ENCODE measurements at places on chromosomes 7 and 10.

DNA sequence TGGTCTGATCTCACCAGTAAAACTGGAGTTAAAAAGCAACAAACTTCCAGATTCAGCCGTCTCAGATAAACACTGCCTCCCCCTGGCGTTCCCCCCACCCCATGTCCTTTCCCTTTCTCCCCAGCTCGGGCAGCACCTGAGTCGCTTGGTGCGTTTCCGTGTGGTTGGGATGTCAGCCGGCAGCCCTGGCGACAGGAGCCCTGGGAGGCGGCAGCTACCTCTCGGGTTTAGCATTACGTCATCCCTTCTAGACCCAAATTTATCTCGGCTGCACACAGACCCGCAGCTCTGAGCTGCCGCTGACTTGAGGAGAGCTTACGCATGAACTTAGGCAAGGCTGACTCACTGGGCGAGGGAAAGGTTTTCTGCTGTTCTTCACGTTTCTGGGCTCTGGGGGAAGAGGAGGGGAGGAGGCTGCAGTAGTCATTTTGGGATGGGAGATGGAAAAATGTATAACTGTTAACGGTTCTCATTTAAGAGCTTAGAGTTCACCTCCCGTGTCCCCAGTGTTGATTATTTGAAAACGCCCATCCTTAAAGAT, 14.4 kb downstream of the MXI1 start:
- peak; percentile 93 for DNase-seq

GRCh38 chr7:140358412-140359051, 39.8 kb downstream of the SLC37A3 start:
- no peak for DNase-seq

- DNase-seq = no peak
Measured at GRCh38 chr7:78862411-78862900, 591.0 kb downstream of the MAGI2 start.

- peak; percentile 5 for DNase-seq
Measured at GRCh38 chr10:120979435-120980278, 128.5 kb downstream of the WDR11 start.

DNA sequence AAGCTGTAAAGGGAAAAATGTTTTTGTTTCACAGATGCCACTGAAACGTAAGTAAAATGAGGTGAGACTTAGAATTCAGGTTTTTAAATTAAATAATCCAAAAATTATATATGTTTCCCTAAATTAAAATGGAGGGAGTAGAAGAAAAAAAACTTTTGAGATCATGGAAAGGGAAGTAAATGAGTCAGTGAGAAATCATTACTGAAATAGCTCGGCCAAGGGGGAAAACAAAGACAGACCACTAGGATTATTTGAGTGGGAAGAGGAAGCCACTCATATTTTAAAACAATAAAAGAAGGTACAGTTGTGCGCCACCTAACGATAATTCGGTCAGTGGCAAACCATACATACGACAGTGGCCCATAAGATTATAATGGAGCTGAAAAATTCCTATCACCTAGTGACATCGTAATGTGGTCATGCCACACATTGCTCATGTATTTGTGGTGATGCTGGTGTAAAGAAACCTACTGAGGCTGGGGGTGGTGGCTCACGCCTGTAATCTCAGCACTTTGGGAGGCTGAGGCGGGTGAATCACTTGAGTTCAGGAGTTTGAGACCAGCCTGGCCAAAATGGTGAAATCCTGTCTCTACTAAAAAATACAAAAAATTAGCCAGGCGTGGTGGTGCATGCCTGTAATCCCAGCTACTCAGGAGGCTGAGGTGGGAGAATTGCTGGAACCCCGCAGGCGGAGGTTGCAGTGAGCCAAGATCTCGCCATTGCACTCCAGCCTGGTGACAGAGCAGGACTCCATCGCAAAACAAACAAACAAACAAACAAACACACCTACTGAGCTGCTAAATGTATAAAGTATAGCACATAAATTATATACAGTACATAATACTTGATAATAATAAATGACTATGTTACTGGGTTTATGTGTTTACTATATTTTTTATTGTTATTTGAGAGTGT, 64.7 kb downstream of the MKX start:
- no peak for DNase-seq

GRCh38 chr7:91945476-91945875, 4.8 kb downstream of the AKAP9 start:
- DNase-seq = peak; percentile 91

GRCh38 chr7:2046581-2047565, 185.9 kb downstream of the MAD1L1 start:
- DNase-seq = no peak

DNA sequence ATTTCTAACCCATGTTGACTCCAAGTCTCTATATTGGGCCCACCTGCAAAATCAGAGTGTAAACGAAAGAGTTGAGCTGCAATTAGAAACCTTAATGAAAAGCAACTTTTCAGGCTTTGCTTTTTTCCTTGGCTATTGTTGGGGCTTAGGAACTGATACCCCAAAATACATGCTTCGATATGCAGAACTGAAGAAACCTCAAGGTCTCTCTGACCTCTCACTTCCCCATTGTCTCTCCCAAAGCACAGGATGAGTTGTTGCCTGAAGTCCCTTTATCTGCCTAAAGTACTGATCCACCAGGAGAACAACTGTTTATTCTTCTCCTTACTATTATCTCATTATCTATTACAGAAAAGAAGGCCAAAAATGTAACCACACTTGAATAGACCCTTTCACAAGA, 666.0 kb upstream of the LRRTM3 start:
- DNase-seq = no peak

GRCh38 chr10:74753442-74754211, 72.8 kb upstream of the KAT6B start:
- DNase-seq = peak; percentile 54

- DNase-seq = peak; percentile 80
Measured at GRCh38 chr7:38673795-38674194, 42.6 kb upstream of the AMPH start.

DNA sequence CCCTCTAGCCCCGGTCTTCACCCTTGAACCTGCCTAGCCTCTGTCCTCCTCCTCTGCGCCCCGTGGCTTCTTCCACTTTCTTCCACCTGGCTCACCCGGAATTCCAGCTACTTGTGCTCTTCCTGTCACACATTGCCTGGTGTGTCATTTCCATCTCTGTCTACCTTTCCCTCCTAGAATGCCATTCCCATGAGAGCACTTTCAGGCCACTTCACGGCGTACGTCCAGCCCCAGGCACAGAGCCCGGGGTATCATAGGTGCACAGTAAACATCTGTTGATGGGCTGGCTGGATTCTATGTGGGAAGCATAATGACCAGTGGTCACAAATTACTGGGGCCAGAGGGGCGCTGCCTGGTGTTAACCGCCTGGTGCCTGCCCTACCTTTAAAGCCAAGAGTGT, 161.3 kb downstream of the CUX1 start:
- DNase-seq = no peak

GRCh38 chr10:97335188-97335619, 675 bp upstream of the FRAT2 start:
- DNase-seq = no peak

DNA sequence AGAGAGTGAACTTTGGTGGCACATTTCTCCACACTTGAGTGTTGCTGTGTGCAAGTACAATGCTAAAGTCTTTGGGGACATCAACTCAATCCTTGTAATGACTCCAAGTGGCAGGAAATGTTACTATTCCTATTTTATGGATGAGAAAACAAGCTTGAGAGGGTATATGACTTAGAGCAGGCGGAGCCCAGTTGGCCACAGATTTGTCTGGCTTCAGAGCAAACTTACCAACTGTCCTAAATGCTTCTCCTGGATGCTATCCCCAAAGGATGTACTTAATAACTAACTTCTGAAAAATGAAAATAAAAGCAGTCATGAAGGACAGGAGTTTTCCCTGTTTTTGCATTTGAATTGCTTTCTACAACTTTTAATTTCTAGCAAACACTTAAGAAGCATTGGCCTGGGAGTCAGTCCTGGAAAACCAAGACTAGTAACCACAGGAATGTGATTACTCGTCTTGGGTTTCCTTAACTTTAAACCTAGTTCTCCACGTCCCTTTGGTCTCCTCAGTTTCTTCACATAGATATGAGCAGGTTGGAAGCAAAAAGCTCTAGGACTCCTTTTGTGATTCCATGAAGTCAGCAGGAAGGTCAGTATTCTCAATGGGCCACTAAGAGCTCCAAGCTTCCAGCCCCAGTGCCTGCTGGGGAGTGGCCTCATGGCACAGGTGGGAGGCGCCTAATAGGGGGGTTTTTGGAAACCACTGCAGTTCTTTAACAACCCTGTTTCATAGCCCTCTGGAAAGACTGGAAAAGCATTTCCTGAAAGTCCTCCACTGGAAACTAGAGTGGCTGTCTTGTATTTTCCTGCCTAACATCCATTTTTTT, 140.8 kb downstream of the GLCCI1 start:
- DNase-seq = peak; percentile 13

GRCh38 chr7:135707570-135707966, 20.4 kb downstream of the SLC13A4 start:
- DNase-seq = no peak

DNA sequence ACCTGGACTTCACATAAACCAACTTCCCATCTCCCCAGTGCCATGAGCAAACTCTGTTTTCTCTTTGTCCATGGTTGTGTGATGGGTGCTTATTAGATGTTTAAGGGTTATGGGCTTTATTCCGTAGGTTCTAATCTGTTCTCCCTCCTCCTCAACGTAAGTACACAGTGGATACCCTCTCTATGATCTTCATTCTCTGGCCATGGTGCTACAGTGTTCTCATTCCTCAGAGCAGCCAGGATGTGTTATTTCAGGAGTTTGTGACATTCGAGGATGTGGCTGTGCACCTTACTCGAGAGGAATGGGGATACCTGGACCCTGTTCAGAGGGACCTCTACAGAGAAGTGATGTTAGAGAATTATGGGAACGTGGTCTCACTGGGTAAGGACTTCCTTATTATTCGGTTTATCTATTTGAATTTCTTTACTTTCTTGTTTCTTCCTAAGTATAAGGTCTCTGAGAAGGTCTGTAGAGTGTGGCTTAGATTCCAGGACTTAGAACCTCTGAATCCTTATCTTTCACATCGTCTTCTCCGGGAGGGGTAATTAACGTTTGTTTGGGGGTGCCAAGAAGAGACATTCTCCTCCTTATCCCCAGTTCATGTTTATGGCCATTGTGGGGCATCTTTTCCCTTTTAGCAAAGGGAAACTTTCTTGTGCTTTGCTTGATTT, 3.8 kb downstream of the ZNF655 start:
- no peak for DNase-seq

- peak; percentile 66 for DNase-seq
Measured at GRCh38 chr10:88974446-88975376, 15.9 kb upstream of the FAS start.

- no peak for DNase-seq
Measured at GRCh38 chr7:128007303-128007680, 23.9 kb downstream of the LRRC4 start.

GRCh38 chr10:17847585-17848296, 38.6 kb downstream of the MRC1 start:
- DNase-seq = peak; percentile 24

- no peak for DNase-seq
Measured at GRCh38 chr10:97999066-97999922, 31.1 kb downstream of the CRTAC1 start.

GRCh38 chr10:63633677-63634487, 112.7 kb downstream of the REEP3 start:
- DNase-seq = peak; percentile 56

GRCh38 chr10:124534826-124535601, 73.4 kb downstream of the LHPP start:
- no peak for DNase-seq

GRCh38 chr7:112946350-112946749, 140.3 kb downstream of the GPR85 start:
- no peak for DNase-seq

DNA sequence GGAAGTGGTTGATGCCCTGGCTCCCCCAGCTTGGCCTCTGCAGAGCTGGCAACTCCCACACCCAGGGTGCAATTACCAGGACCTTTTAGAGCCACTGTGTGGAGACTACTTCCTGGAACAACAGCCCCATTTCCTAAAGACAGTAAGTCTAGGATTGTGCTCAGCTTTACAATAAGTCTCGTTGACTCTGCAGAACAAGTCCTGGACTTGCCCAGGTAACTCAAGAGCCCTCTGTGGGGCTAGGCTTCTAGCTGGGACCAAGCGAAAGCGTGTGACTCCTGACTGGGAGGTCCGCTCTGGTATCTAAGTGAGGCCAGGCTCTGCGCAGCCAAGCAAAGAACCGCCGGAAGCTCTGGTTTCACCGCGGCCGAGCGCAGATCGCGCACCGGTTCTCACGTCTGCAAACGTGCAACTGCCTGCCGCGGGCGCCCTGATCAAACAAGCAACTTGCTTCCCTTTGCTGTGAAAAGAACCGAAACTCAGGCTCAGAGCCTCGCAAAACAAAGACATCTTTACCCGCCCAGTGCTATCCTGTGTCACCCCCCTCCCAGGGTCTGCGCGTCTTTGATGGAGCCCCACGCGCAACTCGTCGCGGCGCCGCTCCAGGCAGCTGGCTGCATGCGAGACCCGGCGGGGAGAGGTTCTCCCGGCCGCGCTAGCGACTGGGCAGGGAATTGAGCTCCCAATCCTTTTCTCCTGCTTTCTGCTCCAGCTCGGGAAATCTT, 4.4 kb upstream of the PDLIM1 start:
- peak; percentile 70 for DNase-seq

Data from fibroblast of villous mesenchyme (primary cell).